ENCODE measurements at places on chromosomes 2 and 18. TPM values are rescaled to one million over a fixed set of nuclear protein-coding genes. Genes with fewer than 3 reads are reported as not detected.

Gene CERKL
- not detected for total RNA-seq

Gene RPRM
- total RNA-seq: not detected

Gene KCNG3
- total RNA-seq: not detected

Gene CLEC4F
- total RNA-seq: not detected

Gene GPR148
- total RNA-seq: not detected

Gene AQP12B
- not detected for total RNA-seq

Gene RFTN2
- total RNA-seq: not detected

Gene FARSB
- total RNA-seq: 41.4 TPM

Gene FOXD4L1
- 0.12 TPM for total RNA-seq

Gene DSG4
- not detected for total RNA-seq

Gene ZNF804A
- total RNA-seq: not detected

Gene FOXI3
- total RNA-seq: not detected

Gene ALPP
- not detected for total RNA-seq

Gene GCFC2
- total RNA-seq: 29.2 TPM

Gene SLC35F6
- total RNA-seq: 6.8 TPM

Gene SERPINB5
- total RNA-seq: not detected

Gene POTEJ
- not detected for total RNA-seq

Gene ACADL
- total RNA-seq: not detected

Gene CXCR4
- total RNA-seq: 139 TPM

Gene LONRF2
- total RNA-seq: not detected

Gene THAP4
- total RNA-seq: 43.7 TPM

Gene CCDC148
- total RNA-seq: 0.29 TPM

Gene STON1
- 1.2 TPM for total RNA-seq

Gene FTCDNL1
- total RNA-seq: 3.3 TPM

Gene SH3BP4
- total RNA-seq: 0.46 TPM

Gene PJVK
- total RNA-seq: 3.0 TPM

Gene SULT1C3
- not detected for total RNA-seq

Gene TMEM247
- total RNA-seq: not detected

Gene MYCN
- 0.38 TPM for total RNA-seq

Gene WDR12
- total RNA-seq: 97.8 TPM

Gene SCTR
- not detected for total RNA-seq

Gene DSG1
- total RNA-seq: not detected

Gene HAAO
- not detected for total RNA-seq

Gene ADGRF3
- total RNA-seq: 1.4 TPM

Gene MTIF2
- total RNA-seq: 42.7 TPM

Gene DAPL1
- not detected for total RNA-seq

Gene IL36A
- total RNA-seq: not detected

Gene SCN7A
- not detected for total RNA-seq

Gene ASB18
- total RNA-seq: not detected

Gene PLEKHH2
- total RNA-seq: 0.73 TPM

Gene M1AP
- not detected for total RNA-seq

Gene NDC80
- 83.1 TPM for total RNA-seq

Gene LYPD6
- total RNA-seq: not detected

Gene ALPI
- not detected for total RNA-seq

Gene ANKRD30BL
- not detected for total RNA-seq

Gene RELCH
- 16.1 TPM for total RNA-seq

Gene CNNM3
- 22.2 TPM for total RNA-seq

Gene VIT
- not detected for total RNA-seq

Gene PFN4
- total RNA-seq: 0.40 TPM

Gene GGCX
- 24.2 TPM for total RNA-seq

Gene ARHGAP28
- total RNA-seq: not detected

Gene FHL2
- 1.3 TPM for total RNA-seq

Gene TMEM37
- not detected for total RNA-seq

Gene DTNA
- not detected for total RNA-seq

Gene PPP1R1C
- total RNA-seq: not detected

Gene FSIP2
- 0.10 TPM for total RNA-seq

Gene SCN9A
- not detected for total RNA-seq
